ENCODE measurements at places on chromosomes 1 and 21.

- no peak for ATAC-seq
These were observed 36.3 kb upstream of the PAXBP1 start for GRCh38 chr21:32807717-32808380.

- no peak for ATAC-seq
These were observed 65.4 kb downstream of the PLEKHA6 start for GRCh38 chr1:204294357-204294756.

GRCh38 chr1:212162635-212163034 is 122.6 kb upstream of the PPP2R5A start:
- ATAC-seq: no peak

DNA sequence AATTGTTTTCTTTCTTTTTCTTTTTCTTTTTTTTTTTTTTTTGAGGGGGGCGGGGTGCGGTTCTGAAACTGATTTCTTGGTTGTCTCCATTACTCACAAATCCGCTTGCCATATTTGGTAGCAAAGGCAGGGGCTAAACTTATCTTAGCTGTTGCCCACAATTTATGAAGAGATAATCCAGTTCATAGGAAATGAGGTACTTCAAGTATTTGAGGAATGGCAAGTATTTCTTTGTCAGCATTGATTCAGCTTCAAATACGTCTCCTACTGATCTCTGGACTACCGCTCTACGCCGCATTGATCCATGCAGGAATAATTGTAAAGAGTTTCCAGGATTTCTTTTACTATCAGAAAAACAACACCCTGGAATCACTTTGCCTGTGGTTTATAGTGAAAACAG is 289.2 kb upstream of the DPYD start:
- ATAC-seq: no peak

- ATAC-seq: no peak
These were observed 32.7 kb downstream of the ALG14 start for GRCh38 chr1:95040032-95040525.

GRCh38 chr21:31457675-31458074 is 113.6 kb upstream of the TIAM1 start:
- ATAC-seq: no peak

- no peak for ATAC-seq
These were observed 131.2 kb upstream of the ZNHIT6 start for GRCh38 chr1:85839459-85839858.

- ATAC-seq: no peak
These were observed 1.2 kb upstream of the VWA1 start for GRCh38 chr1:1434131-1434823.

GRCh38 chr1:36705629-36706028 is 222.9 kb upstream of the CSF3R start:
- ATAC-seq: no peak

DNA sequence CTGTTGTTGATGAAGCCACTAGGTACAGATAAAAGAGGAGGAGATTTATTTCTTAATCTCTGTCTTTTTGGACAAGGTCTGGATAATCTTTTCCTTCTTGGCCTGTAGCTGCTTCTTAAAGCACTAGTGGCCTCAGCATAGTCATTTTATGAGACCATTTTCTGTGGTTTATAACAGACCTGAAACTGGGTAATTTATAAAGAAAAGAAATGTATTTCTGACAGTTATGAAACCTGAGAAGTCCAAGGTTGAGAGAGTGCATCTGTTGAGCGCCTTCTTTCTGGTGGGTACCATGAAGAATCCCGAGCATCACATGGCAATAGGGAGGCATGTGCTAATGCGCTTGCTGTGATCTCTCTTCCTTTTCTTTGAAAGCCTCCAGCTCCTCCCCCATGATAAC is 36.7 kb upstream of the PDC start:
- ATAC-seq: no peak

DNA sequence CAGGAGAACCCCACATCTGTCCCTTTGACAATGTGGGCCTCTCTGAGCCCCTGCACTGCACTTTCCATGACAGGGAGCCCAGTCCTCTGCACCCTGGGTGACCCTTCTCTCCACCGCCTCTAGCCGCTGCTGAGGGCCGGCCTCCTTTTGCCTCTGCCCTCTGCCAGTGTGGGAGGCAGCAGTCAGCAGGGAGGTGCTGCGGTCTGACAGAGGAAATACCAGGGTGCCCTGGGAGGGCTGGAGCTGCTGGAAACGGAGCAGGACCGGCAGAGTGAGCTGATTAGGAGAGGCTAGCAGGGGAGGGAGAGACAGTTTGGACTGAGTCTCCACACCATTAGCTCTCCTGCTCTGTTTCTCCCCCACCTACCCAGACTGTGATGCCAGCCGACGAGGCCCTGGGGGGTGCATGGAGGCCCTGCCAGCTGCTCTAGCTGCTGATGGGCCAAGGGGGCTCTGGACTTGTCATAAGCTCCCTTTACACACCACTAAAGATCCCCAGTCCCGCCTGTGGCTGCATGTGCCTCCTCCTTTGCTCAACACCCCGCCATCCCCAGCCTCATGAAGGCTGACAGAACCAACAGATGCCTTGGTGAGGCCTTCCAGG is 171.1 kb upstream of the KLHDC7A start:
- no peak for ATAC-seq

- ATAC-seq: no peak
These were observed 13.3 kb downstream of the COL9A2 start for GRCh38 chr1:40303790-40304189.

- ATAC-seq: no peak
These were observed 353.0 kb downstream of the NPHP4 start for GRCh38 chr1:5639106-5639722.

DNA sequence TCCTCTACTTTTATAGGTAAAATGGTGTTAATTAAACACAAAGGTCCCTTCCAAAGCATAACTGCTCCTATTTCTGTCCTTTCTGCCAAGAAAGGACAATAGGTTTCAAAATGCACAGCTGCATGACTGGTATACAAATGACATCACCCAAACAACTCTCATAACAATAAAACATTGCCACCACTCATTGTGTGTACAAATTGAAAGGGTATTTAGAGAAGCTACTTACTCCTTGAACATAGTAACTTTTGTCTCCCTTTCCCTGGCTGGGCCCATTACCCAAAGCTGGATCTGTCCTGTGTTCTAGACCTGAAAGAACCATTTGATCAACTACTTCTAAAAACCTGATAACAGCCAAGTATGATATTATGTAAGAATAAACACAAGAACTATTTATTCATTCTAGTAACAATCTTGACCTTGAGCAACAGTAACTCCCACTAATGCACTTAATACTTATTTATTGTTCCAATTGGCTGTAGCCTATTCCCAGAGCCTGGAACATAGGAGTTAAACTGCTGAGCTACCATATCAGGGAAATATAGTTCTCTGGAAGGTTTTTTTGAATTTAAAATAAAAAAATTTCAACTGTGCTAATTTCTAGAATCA is 38.2 kb downstream of the TTLL7 start:
- ATAC-seq: no peak

- ATAC-seq: peak; percentile 83
These were observed at the start of gene POFUT2 for GRCh38 chr21:45287438-45288391. Gene POFUT2, minus strand, starts transcription at chr21:45287895. Its CDS starts 24 bp downstream, at chr21:45287871.

DNA sequence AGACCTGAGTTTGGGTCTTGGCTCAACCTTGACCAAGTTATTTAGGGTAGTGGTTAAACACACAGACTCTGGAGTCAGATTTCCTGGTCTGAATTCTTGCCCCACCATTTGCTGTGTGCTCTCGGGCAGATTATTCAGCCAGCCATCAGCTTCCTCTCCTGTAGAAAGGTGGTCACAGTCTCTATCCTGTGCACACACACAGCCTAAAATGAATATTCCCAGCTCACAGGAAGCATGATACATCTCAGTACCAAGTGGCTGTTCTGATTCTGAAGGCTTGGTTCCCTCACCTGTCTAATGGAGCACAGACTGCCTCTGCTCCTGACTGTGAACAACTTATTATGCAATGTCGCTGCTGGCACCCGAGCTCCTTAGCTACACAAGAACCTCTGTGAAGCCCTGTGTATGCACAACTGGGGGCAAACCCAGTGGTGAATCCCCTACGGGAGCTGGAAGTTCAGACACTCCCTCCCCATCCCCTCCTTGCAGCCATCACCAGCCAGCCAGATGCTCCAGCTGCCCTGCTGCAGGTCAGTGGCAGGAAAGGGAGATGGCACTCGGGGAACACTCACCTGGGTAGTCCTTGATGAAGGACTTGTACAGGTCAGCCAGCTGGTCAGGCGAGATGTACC is 13.7 kb downstream of the ENO1 start:
- no peak for ATAC-seq

- ATAC-seq: no peak
These were observed 2.3 kb downstream of the ZBTB37 start for GRCh38 chr1:173870252-173871075.

DNA sequence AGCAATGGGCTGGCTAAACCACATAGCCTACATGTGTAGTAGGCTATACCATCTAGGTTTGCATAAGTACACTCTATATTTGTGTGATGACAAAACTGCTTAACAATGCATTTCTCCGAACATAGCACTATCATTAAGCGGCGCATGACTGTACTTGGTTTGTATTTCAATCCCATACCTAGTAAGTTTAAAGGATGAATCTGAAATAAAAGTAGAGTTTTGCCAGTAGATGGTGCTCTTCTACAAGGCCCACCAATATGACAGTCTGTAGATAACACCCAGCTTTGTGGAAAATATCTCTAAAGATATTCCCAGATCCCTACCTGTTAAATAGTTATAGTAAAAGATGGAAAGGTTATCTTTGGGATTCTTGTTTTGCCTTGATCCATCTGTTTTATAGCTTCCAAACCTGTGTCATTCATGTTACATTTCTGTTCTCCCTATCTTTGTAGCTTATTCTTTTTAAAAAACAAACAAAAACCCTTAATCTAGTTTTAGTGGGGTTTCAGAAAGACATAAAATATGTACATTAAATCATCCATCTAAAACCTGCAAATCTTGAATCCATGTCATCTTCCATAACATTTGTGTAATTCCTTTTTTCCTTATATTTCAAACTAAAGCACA is 33.9 kb upstream of the ASPM start:
- ATAC-seq: peak; percentile 56

- ATAC-seq: no peak
These were observed 795.2 kb upstream of the TMPRSS15 start for GRCh38 chr21:19198801-19199200.

DNA sequence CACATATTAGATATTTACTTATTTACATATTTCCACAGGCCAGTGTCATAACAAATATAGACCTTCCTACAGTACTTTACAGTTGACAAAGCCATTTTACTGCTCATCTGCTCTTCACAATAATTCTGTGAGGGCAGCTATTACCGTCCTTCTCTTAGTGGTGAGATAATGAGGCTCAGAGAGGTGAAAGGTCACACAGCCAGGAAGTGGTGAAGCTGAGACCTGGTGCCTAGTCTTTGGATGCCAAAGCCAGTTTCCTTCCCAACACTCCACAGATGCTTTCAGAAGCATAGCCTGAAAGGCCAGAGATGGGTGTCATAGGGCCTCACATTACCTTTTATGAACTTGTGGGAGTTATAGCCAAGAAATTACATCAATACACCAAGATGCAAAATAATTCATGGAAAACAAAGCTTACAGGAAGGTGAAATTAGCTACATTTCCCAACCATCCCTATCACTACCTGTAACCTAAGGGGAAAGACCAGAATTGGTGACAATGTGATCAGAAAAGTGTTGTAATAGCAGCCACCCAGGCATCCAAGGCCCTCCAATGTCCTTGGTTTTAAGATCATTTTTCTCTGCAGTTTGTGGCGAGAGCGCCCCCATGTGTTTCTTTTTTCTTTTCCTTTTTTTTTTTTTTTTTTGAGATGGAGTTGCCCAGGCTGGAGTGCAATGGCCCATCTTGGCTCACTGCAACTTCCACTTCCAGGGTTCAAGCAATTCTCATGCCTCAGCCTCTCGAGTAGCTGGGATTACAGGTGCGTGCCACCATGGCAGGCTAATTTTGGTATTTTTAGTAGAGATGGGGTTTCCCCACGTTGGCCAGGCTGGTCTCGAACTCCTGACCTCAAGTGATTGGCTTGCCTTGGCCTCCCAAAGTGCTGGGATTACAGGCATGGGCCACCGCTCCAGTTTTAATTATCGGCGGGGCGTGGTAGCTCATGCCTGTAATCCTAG is 26.5 kb upstream of the RPL11 start:
- no peak for ATAC-seq

DNA sequence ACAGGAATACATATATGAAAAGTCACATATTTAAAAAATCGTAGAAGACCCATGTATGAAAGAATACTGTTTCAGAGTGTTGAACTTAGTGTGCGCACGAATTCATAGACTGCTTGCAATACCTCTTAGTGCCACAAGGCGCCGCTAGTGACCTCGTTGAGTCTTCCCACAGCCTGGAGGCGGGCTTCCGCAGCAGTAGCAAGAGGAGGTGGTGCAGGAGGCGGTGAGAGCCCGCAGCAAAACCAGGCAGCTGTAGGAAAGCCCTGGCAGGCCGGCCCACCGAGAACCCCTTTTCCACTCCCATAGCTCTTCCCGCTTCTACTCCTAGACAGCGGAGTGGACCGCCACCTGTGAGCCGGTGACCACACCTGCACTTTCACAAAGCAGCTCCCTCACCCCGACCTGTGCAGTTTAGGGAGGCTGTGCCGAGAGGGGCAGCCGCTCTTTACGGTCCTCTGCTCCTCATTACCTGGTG is 23.5 kb downstream of the MTARC1 start:
- ATAC-seq: peak; percentile 83

GRCh38 chr1:3219005-3219790 is 150.2 kb downstream of the PRDM16 start:
- ATAC-seq: no peak

GRCh38 chr1:92909321-92909720 is 51.9 kb downstream of the DIPK1A start:
- no peak for ATAC-seq

- ATAC-seq: no peak
These were observed 425.3 kb downstream of the USP25 start for GRCh38 chr21:16154951-16155635.

- no peak for ATAC-seq
These were observed 671.9 kb downstream of the PTPRC start for GRCh38 chr1:199310708-199311107.

DNA sequence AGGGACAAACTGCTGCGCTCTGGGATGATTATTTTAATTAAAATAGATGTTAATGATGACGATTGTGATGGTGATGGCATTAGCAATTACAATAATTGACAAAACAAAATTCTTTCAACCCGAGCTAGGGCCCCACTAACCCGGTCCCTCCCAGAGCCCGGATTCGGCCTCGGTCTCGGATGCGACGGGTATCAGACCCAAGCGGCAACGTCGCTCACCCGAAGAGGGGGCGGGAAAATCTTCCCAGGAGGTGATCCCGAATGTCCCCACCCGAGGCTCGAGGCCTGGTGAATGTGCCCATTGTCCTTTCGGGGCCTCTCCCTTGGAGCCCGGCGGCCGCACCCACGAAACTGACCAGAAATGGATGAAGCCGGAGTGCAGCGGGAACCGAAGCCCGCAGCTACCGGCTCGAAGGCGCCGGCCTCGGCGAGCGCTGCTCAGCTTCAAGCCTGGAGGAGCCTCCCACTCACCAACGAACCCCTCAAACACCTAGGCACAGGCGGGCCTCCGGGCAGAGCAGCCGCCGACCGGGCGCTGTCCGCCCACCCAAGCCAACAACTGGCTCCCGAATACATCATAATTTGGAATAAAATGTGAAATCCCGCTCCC is 1.2 kb downstream of the TAL1 start:
- ATAC-seq: no peak

- ATAC-seq: no peak
These were observed 181.9 kb downstream of the SPATA17 start for GRCh38 chr1:217813031-217813430.
